ENCODE measurements at places on chromosomes 2 and 18.

GRCh38 chr2:175842996-175843395 is 159.1 kb downstream of the LNPK start:
- no peak for DNase-seq

- no peak for DNase-seq
Measured at GRCh38 chr18:2846636-2847316, at the start of gene EMILIN2. Gene EMILIN2, plus strand, starts transcription at chr18:2847006. Its CDS starts 183 bp downstream, at chr18:2847189.

DNA sequence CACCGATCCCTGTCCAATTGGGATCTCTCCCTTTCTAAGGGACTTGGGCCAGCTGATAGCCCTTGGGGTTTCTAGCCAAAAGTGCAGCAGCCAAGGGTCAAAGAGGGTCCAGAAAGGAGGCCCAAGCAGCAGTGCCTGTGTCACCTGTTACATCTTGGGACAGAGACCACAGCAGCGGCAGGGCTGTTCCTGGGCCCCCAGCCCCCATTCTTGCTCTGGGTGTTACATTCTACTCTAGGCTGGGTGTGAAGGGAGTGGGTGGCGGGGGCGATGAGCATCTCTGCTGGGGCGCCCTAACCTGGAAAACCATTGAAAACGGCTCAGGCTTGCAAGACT is 1.2 kb downstream of the PAX3 start:
- no peak for DNase-seq

DNA sequence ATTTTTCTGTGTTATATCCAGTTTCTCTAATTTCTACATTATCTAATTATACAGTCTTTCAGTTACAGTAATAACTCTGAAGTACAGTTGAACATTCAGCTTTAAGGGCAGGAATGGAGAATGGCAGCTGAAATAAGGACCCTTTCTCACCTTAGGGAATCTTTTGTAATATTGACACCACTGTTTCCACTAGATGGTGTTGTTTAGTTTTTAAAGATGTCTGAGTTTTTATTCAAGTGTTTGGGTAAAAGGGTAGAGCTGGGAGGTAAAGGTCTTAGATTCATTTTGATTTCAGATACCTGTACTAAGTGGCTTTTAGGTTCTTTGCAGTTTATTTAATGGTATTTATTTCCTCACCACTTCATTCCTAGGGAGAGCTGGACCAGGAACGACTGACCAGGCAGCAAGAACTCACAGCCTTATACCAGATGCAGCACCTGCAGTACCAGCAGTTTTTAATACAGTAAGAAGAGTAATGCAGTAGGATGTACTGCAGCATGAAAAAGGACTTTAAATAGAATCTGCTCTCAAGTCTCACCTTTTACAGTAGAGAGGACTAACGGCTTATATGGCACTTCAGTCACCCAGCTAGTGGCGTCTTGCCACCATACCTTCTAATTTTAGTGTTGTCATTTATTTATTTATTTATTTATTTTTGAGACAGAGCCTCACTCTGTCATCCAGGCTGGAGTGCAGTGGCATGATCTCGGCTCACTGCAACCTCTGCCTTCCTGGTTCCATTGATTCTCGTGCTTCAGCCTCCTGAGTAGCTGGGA is 33.2 kb upstream of the KCNJ13 start:
- DNase-seq, result no peak

DNA sequence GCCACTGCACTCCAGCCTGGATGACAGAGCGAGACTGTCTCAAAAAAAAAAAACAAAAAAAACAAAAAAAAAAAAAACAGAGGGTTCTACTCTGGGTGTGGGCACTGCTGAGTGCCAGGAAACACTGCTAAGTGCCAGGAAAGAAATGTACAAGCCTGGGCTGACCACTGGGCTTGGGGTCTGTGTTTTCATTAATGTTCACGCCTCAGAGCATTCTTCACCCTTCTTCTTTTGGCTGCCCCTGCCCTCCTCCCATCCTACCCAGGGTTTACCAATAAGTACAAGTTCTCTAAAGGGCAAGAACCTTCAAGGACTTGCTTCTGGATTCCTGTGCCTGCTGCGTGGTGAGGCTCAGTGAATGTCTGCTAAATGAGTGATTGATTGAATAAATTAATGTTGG is 49.3 kb upstream of the LRPPRC start:
- no peak for DNase-seq

DNA sequence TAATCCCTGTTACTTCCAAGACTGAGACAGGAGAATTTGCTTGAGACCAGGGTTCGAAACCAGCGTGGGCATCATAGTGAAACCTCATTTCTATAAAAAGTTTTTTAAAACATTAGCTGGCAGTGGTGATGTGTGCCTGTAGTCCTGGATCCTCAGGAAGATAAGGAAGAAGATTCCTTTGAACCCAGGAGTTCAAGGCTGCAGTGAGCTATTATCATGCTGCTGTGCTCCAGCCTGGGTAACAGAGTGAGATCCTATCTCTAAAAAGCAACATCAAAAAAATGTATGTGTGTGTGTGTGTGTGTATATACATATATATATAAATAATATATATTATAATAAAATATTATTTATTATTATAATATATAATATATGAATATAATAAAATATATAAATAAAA is 1417.6 kb upstream of the CDH2 start:
- DNase-seq, result no peak

DNA sequence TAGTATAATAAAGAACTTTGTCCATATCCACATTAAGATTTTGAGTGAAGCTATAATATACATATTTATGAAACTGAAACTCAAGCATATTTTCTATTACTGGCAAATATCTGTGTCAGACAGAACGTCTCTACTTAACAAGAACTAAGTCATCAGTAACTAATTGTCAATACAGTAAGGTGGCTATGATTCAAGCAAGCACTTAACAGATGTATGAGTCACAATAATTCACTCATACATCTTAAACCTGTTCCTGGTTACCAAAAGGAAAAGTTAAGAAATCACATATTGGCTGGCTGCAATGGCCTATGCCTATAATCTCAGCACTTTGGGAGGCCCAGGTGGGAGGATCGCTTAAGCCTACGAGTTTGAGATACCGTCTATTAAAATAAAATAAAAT is 96.0 kb downstream of the SOS1 start:
- no peak for DNase-seq

DNA sequence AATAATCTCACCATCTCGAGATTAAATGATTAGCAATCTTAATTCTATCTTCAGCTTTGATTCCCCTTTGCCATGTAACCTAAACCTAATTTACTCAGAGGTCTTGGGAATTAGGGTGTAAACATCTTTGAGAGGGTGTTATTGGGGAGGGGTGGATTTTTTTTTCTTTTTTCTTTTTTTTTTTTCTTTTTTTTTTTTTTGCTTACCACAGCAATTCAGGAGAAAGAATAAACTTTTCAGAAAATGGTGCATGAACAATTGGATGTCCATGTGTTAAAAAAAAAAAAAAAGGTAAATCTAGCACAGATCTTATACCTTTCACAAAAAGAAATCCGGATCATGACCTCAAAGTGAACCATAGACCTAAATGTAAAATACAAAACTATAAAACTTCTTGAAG is 160.8 kb upstream of the FANCL start:
- DNase-seq, result no peak

DNA sequence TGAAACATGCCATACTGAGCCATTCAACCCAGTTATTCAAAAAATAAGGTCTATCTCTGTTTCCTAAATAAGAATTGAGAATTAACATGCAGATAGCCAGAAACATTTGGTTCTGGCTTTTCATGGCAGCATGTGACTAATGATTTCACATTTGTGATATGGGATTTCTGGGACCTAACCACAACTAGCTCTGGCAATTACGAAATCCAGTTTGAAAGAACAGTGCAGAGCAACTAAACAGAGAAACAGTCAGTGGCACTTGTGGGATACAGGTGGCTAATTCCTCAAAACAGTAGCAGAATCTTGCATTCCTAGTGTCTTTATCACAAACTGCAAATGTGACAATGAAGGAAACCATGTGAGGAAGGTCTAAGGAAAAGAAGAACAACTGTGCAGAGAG is 637.8 kb upstream of the CHAC2 start:
- DNase-seq, result no peak

DNA sequence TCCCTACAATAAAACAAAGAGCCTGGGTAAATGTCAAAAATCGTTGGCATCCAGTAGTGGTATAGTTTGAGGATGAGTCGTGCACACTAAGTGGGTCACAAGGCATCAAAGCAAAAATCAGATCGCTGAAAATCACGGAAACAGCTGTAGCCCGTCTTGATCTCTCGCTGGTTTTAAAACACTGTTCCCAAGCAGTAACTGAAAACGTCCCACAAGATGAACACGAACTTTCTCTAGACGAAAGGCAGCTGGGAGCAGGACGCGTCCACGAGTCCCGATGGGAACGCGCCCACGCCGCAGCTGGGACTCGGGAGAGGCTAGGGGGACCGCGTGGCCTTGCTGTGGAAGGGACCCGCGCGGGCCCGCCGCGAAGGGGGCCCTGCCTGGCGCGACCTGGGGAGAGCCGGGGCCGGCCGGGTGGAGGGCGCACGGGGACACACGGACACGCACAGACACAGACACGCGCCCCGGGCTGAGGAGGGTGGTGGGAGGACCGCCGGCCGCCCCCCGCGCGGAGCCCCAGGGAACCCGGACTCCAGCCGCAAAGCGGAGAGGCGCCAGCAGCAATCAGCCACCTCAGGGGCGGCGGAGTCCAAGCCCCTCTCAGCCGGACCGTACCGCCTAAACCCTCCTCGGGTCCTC is 651 bp downstream of the STK17B start:
- no peak for DNase-seq

- no peak for DNase-seq
Measured at GRCh38 chr18:61596296-61596695, 263.1 kb downstream of the CDH20 start.

- no peak for DNase-seq
Measured at GRCh38 chr2:119748135-119748534, 11.6 kb upstream of the PTPN4 start.

DNA sequence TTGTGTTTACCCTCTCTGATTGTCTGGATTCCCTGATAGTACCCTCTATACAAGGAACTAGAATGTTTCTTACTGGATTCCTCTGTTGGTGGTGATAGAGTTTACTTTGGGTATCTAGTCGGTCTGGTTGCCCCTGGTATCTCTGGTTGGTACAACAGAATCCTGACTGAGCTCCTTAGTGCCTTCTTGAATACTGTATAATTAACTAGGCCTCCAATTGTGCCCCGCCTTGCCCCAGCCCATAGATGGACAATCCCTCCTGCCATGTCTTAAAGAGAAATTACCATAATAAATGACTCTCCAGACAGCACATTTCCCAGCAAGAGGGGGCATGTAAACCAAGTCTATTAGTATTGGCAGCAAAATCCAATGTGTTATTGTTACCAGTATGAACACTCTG is 2.3 kb downstream of the SCN1A start:
- no peak for DNase-seq

- DNase-seq, result no peak
Measured at GRCh38 chr2:77086051-77086450, 436.1 kb downstream of the LRRTM4 start.

- DNase-seq, result no peak
Measured at GRCh38 chr2:104434966-104435365, 418.9 kb upstream of the POU3F3 start.

DNA sequence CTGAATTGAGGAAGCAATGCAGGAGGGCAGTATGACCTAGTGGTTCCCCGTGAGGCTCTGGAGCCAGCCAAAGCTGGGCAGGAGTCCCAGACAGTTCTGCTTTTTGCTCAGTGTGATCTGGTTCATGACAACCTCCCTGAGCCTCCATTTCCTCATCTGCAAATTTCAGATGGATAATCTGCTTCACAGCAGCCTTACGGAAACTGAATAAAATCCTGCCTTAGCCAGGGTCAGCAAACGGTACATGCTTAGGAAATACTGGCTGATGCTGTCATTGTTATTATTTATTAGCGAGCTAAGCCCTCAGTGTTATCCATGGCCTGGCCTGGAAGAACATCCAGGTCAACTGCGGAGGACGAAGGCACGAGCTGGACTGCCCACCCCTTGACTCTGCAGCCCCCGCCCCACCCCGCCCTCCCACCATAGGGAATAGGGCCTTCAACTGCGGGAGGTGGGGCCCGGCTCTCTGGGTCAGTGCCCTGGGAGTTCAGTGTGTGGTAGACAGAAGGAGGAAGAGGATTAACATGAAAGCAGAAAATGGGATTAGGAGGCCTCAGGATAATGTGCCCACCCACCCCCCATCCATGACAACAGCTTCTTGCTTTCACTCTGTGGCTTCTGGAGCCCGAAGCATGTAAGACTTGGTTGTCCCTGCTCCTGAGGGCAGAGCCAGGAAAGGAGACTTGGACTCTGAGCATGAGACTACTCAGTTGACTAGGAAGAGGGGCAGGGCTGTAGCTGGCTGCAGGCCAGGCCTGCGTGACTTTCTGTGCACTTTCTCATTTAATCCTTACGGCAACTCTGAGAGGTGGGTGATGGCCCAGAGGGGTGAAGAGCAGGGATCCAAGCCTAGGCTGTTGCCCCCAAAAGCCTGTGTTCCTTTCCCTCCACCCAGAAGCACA is 13.1 kb downstream of the PKDCC start:
- no peak for DNase-seq

DNA sequence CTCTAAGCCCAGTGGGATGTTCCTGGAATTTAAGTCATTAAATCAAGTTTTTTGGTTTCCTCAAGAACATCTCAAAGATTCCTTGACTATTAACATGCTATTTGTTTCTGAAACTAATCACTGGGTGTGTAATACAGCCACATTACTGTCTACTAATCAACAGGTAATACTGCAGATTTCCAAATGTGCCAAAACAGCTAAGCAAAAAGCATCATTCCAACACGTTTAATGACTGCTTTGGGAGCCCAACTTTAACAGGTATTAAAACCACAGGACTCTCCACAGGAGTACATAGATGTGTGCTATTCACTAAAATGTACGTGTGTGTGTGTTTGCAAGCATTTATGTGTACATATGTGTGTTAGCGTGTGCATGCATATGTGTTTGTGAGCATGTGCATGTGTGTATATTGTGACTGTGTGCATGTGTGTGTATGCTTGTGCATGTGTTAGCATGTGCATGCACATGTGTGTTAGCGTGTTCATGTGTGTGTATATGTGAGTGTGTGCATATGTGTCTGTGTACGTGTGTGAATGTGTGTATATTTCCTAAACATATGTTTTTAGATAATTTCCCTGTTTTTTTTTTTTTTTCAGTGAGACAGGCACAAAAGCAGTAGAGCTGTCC is 80.7 kb downstream of the BCL11A start:
- DNase-seq, result no peak

- DNase-seq, result no peak
Measured at GRCh38 chr2:48886919-48887318, 131.4 kb upstream of the LHCGR start.

DNA sequence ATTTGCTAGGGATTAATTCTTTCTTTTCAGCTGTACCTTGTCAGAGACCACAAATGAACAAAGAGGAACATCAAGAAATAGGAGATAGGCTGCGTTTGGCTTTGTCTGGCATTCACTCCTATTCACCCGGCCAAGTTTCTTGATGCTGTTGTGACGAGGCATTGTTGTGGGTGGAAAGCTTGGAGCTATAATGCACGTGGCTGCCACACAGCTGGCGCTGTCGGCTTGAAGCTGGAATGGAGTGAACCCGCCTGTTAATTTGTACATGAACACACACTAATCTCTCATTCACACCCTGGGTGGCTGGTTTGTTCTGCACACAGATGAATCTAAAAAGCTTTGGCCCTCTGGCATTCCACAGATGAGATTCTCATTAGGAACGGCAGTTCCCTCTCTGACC is 274.9 kb upstream of the GYPC start:
- no peak for DNase-seq

GRCh38 chr18:23204589-23205235 is 69.4 kb downstream of the CABLES1 start:
- DNase-seq, result no peak

Data from stimulated activated CD8-positive, alpha-beta memory T cell treated with anti-CD3 and anti-CD28 coated beads, Interleukin-15, amount 100 ng/mL, for 4 hours (primary cell).